ENCODE measurements at places on chromosomes 6 and 20.

GRCh38 chr6:91646649-91647048 is 1059.8 kb upstream of the MAP3K7 start:
- DNase-seq = no peak

- no peak for DNase-seq
Observed at GRCh38 chr6:7324520-7324919, 11.5 kb upstream of the SSR1 start.

GRCh38 chr20:56428881-56429280 is 16.8 kb downstream of the CASS4 start:
- DNase-seq = no peak

- DNase-seq = no peak
Observed at GRCh38 chr20:43915211-43916072, 790 bp downstream of the TOX2 start.

- DNase-seq = no peak
Observed at GRCh38 chr6:100203400-100203799, 209.4 kb upstream of the MCHR2 start.

DNA sequence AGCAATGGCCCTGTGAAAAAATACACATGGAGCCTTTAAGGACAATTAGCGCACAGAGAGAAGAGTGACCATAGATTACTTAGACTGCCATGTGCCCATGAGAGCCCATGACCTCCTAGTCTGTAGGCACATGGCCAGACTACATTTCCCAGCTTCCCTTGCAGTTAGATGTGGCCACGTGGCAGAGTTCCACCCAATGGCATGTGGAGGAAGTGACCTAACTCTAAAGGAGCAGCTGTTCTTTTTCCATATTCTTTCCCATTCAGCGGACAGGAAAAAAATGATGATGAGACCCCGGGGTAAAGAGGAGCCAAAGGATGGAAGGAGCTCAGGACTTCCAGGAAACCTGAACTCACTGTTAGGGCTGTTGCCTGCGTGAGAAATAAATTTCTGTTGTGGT is 116.6 kb downstream of the CBLN4 start:
- peak; percentile 10 for DNase-seq

DNA sequence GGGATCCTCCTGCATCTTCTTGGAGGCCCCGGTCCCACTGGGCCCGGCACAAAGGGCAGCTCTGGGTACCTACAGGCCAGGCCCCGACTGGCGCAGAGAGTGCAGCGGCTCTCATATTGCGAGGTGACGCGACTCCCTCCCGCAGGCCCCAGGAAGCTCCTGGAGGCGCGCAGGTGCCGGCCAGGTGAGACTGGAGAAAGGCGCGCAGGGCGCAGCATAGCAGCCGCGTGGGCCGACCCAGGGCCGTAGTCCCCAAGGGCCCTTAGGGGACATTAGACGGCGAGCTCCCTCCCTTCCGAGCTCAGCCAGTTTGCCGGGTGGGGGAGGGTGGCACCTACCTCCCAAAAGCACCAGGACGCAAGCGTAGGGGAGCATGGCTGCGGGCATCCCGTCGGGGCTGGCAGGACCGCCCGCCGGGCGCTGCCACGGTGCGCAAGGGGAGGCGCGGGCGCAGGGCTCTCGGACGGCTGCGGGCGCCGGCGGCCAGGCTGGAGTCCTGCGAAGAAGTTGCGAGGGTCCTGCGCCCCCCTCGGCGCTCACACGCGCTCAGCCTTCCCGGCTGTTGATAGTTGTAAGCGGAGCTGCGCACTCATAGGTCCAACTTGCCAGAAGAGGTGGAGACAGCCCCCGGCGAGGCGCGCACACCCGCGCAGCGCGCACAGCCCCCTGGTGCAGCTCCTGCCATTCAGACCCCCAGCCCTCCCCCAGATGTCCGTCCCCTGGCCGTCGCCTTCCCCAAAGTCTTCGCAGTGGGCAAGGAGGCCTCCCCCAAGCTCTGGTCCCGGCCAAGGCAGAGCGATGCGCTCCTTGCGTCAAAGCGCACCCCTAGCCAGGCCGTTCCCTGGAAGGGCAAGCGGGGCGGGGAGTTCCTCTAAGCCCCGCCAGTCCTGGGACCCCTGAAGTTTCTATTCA is 622 bp downstream of the APCDD1L start:
- no peak for DNase-seq

GRCh38 chr20:58096880-58097423 is 131.5 kb downstream of the ANKRD60 start:
- no peak for DNase-seq

DNA sequence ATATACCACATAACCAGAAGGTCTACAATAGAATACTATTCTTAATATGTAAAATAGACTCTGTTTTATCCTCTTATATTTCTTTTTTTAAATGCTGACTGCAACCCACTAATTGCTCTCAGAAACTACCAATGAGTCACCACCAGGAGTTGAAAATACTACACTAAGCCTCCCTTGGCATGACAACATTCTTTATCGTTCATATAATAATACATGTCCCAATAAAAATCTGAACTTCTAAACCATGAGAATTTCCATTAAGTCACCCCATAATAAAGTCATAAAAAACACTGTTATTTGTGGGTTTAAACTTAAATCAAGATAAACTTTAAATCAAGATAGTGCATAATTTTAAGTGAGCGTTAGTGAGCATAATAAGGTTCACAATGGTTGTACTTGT is 4.2 kb downstream of the HACE1 start:
- no peak for DNase-seq

- no peak for DNase-seq
Observed at GRCh38 chr6:154161689-154162088, 122.6 kb downstream of the OPRM1 start.

GRCh38 chr20:20211274-20211987 is 156.5 kb upstream of the INSM1 start:
- no peak for DNase-seq

GRCh38 chr20:49892260-49892659 is 23.1 kb downstream of the SPATA2 start:
- DNase-seq = no peak

- peak; percentile 69 for DNase-seq
Observed at GRCh38 chr6:125753218-125753936, 3.9 kb downstream of the HEY2 start.

DNA sequence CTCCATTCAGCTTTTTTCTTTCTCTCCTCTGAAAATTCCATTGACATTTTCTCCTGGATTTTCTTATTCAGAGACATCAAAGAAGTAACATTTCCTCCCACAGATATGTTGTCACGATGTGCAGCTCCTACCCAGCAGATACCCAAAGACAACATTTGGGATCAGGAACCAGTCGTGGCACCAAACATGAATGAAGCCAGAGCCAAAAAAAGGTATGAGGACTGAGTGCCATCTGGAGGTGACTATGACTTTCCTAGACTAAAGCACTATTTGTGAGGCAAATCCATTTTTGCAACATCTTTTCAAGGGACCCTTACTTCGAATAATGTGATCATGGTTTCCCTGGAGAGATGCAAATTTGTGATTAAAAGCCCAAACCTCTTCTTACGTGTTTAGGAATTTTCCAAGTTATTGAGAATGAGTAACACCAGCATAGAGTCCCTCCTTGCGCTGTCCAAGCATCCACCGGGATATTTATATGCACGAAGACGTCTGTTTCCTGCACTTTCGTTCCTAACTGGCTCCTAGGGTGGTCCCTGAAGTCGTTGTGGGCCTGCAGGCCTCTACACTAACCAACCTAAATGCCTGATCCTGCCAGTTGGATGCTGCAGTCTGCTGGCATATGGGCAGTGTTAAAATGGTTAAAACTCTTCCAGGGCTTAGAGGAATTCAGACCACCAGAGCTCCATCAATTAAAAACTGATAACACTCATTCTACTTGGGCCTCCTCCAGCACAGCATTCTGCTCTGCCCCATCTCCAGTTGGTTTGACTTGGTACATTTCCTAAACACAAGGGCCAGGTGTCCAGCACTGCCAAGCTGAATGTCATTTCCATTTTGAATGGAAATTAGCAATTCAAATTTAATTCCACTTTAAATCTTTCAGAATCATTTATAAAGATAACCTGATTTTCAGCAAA is 256.6 kb downstream of the C6orf118 start:
- no peak for DNase-seq

GRCh38 chr20:58815448-58815847 is 35.3 kb downstream of the GNAS-AS1 start:
- DNase-seq = no peak

DNA sequence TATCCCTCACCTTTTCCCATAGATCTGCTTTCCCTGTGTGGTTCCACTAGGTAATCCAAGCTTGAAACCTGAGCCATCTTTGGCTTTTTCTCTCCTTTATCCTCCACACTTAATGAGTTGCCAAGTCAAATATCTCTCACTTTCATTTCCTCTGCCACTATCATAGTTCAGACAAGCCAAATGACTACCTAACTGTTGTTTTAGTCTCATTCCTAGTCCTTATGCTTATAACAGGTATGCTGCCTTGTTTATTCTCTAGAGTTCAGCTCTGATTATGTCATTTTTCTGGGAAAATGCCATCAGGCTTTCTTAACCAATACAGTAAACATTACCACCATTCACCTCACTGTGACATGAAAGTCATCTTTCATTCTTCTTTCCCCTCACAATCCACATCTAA is 6.5 kb downstream of the EFHC1 start:
- DNase-seq = peak; percentile 36

GRCh38 chr20:56865055-56865454 is 235.9 kb downstream of the TFAP2C start:
- DNase-seq = no peak

GRCh38 chr6:43452896-43453295 is 2.5 kb downstream of the DLK2 start:
- DNase-seq = no peak

DNA sequence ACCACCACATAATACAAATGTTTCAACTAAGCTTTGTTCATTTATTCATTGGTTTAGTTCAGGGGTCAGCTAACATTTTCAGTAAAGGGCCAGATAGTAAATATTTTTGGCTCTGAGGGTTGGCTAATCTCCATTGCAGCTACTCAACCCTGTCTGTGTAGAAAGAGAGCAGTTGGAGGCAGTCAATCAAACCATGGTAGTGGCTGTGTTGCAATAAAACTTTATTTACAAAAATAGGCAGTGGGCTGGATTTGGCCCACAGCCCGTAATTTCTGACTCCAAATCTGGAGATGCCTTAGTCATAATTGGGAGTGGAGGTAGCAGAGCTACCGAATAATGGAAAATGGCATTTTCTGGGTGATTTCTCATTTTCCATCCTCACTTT is 242.5 kb upstream of the ZFP64 start:
- DNase-seq = no peak

GRCh38 chr6:144647406-144647964 is 362.4 kb downstream of the UTRN start:
- DNase-seq = no peak

DNA sequence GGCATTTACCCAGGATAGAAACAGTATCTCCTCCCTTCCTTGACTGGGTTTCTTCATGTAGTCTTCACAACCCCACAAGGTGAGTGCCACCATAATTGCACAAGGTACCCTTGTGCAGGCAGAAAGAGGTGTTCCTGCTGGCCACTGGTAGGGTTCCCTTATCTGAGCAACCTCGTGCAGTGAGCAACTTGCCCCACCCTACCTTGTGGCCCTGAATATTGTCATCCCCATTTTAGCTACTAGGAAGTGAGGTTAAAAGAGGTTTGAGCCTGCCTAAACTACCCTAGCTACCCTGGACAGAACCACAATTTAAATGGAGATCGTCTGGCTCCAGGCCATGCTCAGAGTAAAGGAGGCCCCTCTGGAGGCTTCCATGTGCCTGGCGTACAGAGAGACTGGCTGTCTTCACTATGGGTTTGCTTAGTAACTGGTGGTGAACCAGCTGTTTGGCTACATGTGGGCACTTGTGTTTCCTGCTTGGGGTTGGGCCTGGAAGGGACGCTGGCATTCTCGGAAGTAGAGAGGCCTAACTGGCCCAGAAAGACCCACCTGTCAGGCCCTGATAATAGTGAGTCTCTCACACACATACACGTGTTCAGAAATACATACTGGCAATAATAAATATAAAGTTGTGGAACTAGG is 148.8 kb downstream of the LRFN2 start:
- DNase-seq = no peak

DNA sequence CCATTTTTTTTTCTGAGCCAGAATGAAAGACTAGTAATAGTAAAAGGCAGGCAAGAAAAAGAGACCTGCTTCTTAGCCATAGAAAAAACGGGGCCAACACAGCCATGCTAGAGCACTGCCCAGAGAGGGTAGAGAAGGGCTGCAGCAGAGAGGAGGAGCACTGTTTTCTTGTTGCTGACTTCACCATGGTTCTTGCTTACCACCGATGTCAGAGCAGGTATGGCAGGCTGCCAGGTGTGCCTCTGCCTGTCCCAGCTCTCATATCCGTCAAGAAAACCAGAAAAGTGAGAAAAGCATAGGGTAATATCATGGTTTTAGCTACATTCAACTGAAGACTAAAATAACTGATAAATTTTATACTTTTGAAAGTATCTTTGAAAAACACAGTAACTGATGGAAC is 60.7 kb downstream of the DTNBP1 start:
- DNase-seq = no peak

DNA sequence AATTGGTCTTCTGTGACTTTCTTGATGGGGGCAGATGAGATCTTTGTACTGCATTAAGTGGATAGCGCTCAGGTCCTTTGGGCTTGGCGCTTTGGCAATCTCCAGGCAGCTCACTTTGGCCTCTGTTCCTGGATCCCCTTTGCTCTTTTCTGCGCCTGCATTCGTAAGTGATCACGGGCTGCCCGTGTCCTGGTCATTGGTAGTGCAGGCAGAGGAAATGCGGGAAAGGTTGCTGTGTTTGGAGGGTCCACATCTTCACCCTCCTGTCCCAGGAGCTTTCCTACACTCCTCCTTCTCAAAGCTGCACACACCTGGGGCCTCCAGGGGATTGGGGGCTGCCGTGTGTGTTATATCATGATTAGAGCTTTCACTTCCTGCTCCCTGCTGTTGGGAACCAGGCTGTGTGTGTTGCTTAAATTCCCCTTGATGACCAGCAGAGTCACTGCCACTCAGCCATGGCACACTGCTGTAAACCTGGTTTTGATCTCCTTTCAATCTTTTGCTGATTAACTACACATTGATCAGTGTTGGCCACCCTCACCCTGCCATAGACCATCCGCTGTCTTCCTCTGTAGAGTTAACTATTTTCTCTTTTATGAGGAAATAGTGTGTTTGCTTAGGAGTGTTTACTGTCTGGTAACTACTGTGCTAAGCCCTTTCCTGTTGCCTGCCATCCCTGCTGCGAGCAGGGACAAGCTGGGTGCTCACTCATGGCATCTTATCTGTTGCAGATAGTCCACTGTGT is 13.0 kb upstream of the SNHG17 start:
- peak; percentile 67 for DNase-seq

DNA sequence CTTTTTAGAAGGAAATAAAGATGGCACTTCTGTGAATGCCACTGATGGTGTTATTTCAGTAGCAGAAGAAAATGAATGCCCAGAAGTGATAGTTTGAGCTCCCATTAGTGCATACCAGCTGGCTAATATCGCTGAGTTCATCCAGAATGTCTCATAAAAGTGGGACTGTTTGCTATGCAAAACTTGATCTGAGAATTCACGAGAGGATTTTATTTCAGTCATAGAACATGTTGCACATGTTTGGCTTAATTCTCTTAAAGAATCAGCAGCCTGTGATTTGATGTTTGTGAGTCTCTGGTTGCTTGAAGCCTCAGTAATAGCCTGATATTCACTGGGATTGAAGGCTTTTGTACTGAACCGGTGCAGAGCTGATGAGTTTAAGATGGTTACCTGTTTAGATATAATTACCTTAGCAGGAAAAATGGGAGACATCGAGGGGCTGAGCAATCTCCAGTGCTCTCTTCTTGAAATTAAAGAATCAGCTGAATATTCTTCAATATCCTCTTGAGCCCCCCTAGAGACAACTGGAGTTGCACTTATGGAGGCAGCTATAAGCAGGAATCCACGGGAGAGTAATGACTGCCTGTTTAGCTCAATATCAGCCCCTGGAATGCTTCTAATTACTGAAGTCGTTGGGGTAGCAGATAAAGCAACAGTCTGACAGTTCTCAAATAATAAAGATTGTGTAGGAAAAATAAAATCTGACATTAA is 955.5 kb downstream of the PHF3 start:
- no peak for DNase-seq
